Activated CD8-positive, alpha-beta T cell treated with anti-CD3 and anti-CD28 coated beads, Interleukin-2, amount 10 ng/mL, durations not matched to agents 7 days and 5 days (primary cell): ENCODE measurements at places on chromosomes 4 and X.

GRCh38 chrX:149633511-149633910, 1.9 kb upstream of the TMEM185A start:
- DNase-seq, result no peak

GRCh38 chr4:174230680-174231079, 52.8 kb downstream of the FBXO8 start:
- no peak for DNase-seq

- DNase-seq, result no peak
Observed at GRCh38 chr4:153038623-153039311, 102.6 kb downstream of the FHDC1 start.

DNA sequence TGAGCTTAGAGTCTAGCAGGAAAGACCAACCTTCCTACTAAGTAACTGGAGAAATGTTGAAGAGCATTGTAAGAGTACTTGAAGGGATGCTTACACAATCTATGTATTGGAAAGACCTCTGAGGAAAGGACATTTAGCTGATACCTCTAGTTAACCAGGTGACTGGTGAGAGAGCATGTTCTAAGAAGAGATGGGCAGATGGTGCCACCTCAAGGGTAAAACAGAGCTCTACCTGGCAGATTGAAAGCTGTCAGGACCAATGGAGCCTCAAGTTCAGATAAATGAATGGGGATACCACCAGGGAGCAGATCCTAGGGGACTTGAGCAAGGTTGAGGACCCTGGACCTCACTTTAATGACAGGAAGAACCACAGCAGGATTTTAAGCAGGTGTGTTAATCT, 196.4 kb downstream of the QDPR start:
- no peak for DNase-seq
